Activated CD8-positive, alpha-beta memory T cell treated with anti-CD3 and anti-CD28 coated beads, Interleukin-2, amount 10 ng/mL, durations not matched to agents 7 days and 5 days (primary cell): ENCODE measurements at places on chromosomes 5 and 9.

- peaks cover 70% of the 10 kb centered on the region for H3K36me3 ChIP-seq
- H3K27me3 ChIP-seq, result no peaks in the 10 kb centered on the region
- H3K4me1 ChIP-seq, result peaks cover 9% of the 10 kb centered on the region
- no peak overlapping the region for H3K27ac ChIP-seq
- no peak overlapping the region for H3K4me3 ChIP-seq
Measured at GRCh38 chr9:347667-348292, 133.1 kb downstream of the DOCK8 start.

DNA sequence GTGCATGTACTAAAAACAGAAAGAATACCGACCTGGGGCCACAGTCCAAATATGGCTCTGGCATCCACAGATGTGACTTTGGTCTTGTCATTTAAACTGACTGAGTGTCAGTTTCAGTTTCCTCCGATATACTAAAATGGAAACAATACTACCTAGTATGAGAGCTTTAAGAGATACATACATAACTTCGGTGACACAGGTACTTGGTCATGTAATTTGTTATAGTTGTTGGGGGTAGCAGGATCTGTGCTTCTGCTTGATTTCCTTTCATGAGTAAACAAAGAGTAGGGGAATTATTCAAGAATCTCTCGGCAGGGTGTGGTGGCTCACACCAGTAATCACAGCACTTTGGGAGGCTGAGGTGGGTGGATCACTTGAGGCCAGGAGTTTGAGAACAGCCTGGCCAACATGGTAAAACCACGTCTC lies 32.1 kb downstream of the MTMR12 start:
- peaks cover 72% of the 10 kb centered on the region for H3K4me1 ChIP-seq
- peak overlapping the region; percentile 95 for H3K27ac ChIP-seq
- DNase-seq, result peak; percentile 60
- H3K36me3 ChIP-seq, result peaks cover 34% of the 10 kb centered on the region

DNA sequence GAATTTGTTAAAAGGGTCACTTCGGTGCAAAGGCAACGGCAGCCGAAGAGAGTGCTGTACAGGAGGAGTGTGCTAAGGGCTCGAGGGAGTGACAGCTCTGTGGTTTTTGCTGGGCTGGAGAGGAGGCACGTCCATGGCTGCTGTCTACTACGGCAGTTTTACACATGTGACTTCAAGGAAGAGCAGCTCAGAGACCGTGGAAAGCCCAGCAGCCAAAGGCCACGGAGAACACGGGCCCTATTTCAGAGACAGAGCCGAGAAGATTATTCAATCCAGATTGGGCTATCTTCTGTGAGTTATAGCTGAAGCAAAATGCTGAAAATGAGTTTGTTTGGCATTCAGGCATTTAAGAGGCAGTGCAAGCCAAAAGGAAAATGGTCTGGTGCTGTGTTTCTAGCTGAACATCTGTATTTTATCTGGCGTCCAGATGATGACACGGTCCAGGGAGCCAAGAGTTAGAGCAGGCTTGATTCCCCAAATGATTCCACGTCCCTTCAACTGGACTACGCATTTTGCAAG lies 96.4 kb downstream of the RFK start:
- H3K36me3 ChIP-seq, result no peaks in the 10 kb centered on the region
- no peak for DNase-seq
- H3K4me1 ChIP-seq, result peaks cover 2% of the 10 kb centered on the region
- H3K27ac ChIP-seq, result no peak overlapping the region
- no peak overlapping the region for H3K4me3 ChIP-seq

DNA sequence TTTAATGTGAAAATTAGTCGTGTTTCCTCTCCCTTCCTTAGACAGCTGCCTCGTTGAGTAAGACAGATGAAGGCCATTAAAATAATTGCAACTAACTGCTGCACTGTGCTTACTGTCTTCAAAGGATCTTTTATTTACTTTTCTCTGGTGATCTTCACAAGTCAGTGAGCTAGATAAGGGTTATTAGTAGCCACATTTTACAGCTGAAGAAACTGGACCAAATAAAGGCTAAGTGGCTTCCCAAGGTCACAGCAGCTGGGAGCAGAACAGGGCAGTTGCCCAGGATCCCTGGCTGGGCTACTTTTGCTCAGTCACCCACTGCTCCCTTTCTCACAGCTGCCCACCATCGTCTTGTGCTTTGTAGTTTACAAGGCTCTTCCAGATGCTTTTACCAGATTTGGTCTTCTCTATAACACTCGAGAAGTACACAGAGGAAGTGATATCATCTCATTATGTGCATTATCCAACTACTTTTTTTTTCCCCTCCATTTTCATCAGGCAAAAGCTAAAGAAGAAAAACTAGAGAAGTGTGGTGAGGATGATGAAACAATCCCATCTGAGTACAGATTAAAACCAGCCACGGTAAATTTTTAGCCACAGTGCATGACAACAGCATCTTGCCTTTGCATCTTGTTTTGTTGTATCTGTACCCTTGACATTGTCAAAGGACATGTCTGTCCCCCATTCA lies 61.8 kb downstream of the ERAP1 start:
- H3K4me3 ChIP-seq, result no peak overlapping the region
- no peak overlapping the region for H3K27ac ChIP-seq
- H3K36me3 ChIP-seq, result peaks cover 58% of the 10 kb centered on the region
- no peaks in the 10 kb centered on the region for H3K27me3 ChIP-seq
- peaks cover 4% of the 10 kb centered on the region for H3K4me1 ChIP-seq

DNA sequence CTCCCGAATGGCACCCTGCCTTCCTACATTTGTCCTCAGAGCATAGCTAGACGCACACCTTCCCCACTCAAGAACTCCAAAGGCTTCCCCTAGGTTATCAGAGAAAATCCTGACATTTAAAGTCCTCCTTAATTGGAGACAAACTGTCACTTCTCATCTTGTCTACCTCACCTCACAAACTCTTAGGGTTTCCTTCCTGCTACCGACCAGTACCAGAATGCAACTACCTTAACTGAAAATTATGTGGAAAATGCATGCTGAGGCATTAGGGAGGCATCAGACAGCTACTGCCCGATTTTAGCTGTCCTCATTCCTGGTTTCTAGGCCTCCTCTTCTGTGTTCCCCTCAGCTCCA lies 17.9 kb upstream of the TNIP1 start:
- DNase-seq, result no peak
- peak overlapping the region; percentile 62 for H3K27ac ChIP-seq
- H3K4me1 ChIP-seq, result peaks cover 75% of the 10 kb centered on the region
- peaks cover 41% of the 10 kb centered on the region for H3K36me3 ChIP-seq

DNA sequence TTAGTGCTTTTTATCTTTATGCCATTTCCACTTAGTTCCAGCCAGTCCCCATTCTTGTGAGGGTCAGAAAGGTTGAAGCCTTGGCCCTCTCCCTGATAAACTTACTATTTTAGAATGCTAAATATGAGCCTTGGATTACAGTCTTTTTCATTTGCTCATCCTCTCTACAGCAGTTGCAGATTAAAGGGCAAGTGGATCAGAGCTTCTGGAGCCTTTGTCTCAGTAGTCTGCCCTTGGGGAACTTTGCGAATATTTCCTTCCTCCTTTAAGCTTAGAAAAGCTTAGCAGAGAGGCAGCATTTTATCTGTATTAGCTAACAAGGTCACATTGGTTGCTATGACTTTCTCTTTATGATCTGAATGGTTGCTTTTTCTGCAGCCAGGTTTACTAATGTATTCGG lies 11.5 kb downstream of the FSD1L start:
- peaks cover 12% of the 10 kb centered on the region for H3K36me3 ChIP-seq
- no peaks in the 10 kb centered on the region for H3K4me1 ChIP-seq
- H3K27ac ChIP-seq, result no peak overlapping the region
- H3K4me3 ChIP-seq, result no peak overlapping the region
- no peak for DNase-seq

- peaks cover 26% of the 10 kb centered on the region for H3K27me3 ChIP-seq
- no peak overlapping the region for H3K4me3 ChIP-seq
- no peak overlapping the region for H3K27ac ChIP-seq
- no peaks in the 10 kb centered on the region for H3K36me3 ChIP-seq
- no peak for DNase-seq
Measured at GRCh38 chr9:99385814-99386279, 163.8 kb downstream of the SEC61B start.

DNA sequence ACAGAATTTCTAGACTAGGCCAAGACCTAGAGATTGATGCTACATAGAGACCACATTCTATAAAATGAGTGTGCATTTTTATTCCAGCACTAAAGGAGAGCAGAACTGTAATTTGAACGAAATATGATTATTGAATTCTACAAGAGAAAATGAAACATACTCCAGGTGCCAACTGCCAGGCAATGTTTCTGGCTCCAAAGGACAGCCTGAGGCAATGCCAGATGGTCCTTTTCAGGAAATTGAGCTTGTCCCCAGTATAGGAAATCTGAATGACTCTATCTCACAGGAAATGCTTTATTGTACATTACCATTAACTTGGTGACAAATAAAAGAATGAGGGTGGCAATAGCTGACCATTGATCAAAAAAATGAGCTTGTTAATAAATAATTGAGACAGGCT lies 28.8 kb upstream of the RASGRF2 start:
- H3K36me3 ChIP-seq, result no peaks in the 10 kb centered on the region
- H3K4me1 ChIP-seq, result peaks cover 7% of the 10 kb centered on the region
- H3K27me3 ChIP-seq, result no peaks in the 10 kb centered on the region
- H3K4me3 ChIP-seq, result no peak overlapping the region
- no peak for DNase-seq
- no peak overlapping the region for H3K27ac ChIP-seq

DNA sequence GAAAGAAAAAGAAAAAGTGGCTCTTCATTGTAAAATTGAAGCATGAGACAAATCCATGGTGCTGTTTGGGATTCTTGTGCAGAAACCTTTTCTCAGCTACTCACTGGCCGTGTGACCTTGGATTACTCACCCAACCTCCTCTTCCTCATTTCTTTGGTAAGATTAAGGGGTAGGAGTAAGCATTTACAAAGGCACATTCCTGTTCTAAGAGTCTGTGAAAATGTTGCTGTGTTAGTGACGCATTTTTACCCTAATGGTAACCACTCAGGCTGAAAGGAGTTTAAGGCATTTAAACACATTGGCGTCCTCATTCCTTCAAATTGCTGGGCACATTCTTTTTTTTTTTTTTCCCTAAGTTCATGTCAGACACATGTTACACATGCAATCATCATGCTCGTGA lies 4.3 kb downstream of the RAI14 start:
- peaks cover 9% of the 10 kb centered on the region for H3K4me1 ChIP-seq
- H3K27ac ChIP-seq, result no peak overlapping the region
- no peak for DNase-seq
- H3K4me3 ChIP-seq, result no peak overlapping the region
- H3K27me3 ChIP-seq, result peaks cover 34% of the 10 kb centered on the region

- H3K27me3 ChIP-seq, result peaks cover 20% of the 10 kb centered on the region
- no peak for DNase-seq
- no peak overlapping the region for H3K4me3 ChIP-seq
- no peak overlapping the region for H3K27ac ChIP-seq
Measured at GRCh38 chr5:100520348-100520747, 14.8 kb upstream of the FAM174A start.

DNA sequence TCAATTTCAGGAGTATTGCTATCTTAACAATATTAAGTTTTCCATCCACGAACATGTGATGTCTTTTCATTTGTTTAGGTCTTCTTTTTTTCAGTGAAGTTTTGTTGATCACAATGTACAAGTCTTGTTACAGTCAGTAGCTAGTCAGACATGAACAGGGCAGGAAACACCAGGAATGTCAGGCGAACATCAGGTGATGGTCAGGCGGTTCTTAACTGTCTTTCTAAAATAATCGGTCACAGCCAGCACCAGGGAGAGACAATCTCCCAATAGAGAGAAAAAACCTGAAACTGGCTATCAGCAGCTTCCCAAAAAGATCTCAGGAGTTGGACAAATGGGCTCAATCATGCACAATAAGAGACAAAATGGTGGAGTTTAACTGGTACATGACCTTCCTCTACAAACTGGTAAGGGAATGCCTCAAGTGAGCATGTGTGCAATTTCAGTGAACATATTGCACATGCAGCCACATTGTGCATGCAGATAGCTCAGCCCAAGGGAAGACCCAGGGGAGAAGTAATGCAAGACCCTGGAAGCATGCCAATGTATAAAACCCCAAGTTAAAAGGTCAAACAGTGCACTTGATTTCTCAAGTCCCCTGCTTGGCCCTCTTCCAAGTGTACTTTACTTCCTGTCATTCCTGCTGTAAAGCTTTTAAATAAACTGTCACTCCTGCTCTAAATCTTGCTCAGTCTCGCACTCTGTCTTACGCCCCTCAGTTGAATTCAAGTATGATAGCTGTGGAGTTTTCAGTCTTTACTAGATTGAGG lies 176.1 kb upstream of the RASEF start:
- no peak for DNase-seq
- H3K27me3 ChIP-seq, result peaks cover 3% of the 10 kb centered on the region
- no peaks in the 10 kb centered on the region for H3K36me3 ChIP-seq
- no peaks in the 10 kb centered on the region for H3K4me1 ChIP-seq

GRCh38 chr5:127235136-127235535 lies 55.5 kb upstream of the MEGF10 start:
- H3K36me3 ChIP-seq, result no peaks in the 10 kb centered on the region
- peaks cover 1% of the 10 kb centered on the region for H3K4me1 ChIP-seq
- no peak overlapping the region for H3K27ac ChIP-seq
- H3K27me3 ChIP-seq, result no peaks in the 10 kb centered on the region
- H3K4me3 ChIP-seq, result no peak overlapping the region

DNA sequence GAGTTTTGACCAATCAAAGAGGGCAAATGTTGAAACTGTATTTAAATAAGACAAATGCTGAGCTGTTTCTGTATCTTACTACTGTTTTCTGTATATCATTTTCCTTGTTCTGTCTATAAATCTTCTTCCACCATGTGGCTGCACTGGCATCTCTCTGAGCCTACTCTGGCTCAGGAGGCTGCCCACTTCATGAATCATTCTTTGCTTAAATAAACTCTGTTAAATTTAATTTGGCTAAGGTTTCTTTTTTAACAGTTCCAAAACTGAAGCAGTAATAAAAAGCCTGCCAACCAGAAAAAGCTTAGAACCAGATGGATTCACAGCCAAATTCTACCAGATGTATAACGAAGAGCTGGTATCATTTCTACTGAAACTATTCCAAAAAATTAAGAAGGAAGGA lies 40.2 kb upstream of the TAS2R1 start:
- H3K27me3 ChIP-seq, result no peaks in the 10 kb centered on the region
- H3K36me3 ChIP-seq, result no peaks in the 10 kb centered on the region
- no peak for DNase-seq
- no peak overlapping the region for H3K4me3 ChIP-seq

DNA sequence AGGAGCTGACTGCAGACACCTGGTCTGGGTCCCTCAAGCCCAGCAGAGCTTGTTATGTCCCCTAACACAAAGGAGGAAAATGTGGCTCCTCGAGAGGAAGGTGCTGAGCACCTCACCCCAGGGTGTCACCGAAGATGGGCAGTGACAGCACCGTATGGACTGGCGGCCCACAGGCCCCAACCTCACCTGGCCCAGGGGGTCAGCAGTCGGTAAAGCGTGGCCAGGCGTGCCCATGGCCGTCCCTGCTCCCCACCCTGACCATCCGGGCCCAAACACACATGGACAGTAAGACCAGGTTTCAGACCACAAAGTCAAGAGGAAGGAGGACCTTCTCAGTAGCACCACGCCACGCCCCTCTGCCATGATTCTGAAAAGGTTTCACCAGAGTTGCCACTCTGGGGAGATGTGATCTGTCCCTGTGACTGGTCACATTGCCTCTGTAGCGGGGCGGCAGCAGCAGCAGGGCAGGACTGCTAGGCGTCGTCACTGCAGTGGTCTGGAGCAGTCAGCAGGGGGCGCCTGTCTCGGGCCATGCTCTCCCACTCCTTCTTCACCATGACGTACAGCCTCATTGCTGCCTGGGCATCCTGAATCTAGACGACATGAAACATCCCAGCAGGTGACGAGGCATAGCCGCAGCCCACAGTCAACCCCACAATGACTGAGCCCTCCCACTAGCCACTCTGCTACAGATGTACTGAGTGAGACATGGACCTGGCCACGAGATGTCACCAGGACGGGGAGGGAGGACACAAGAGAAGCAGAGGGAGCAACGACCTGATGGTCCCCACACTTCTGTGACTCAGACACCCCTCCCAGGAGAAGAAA lies 11.1 kb downstream of the REXO4 start:
- DNase-seq, result peak; percentile 89
- H3K27me3 ChIP-seq, result no peaks in the 10 kb centered on the region
- peak overlapping the region; percentile 67 for H3K27ac ChIP-seq
